ENCODE measurements at places on chromosomes 7 and 10.

DNA sequence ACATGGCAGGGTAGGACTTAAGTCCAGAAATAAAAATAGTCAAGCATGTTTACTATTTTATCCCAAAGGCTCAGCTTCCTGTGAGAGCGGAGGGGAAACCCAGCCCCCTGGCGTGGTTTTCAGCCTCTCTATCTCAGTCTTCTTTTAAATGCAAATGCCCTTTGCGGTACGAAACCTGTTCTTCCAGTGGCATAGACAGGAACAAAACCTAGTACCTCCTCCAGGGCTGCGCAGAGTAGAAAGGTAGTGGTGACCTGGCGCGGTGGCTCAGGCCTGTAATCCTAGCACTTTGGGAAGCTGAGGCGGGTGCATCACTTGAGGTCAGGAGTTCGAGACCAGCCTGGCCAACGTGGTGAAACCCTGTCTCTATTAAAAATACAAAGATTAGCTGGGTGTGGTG, 181.3 kb upstream of the FOXK1 start:
- DNase-seq: no peak

GRCh38 chr7:128868624-128869137, 6.0 kb downstream of the ATP6V1F start:
- DNase-seq: no peak

DNA sequence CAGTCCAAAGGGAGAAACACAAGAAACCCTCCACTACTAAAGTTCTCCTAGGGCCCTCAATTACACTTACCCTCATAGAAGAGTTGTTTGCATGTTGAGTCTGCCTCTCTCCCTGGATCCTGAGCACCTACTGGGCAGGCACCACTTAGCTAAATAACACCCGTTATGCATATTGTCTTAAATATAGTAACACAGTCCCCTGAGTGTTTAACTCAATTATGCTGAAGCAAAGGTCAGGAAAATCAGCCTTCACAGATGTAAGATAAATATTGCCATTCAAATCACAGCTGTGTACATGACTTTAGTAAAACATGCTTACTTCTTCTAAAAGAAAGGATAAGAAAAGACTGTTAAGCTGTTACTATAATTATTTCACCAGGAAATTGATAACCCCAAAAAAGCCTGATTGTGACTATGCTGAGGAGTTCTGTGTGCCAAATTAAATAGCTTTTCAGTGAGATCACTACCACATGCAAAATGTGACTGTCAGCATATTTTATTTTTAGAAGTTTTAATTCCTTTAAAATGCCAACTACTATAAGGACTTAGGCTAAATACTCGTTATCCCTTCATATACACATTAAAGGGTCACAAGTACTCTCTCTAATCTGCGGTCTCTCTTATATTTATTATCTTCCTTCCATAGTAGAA, 733.9 kb upstream of the PHF14 start:
- no peak for DNase-seq

- no peak for DNase-seq
Observed at GRCh38 chr10:63920926-63921325, 399.7 kb downstream of the REEP3 start.

DNA sequence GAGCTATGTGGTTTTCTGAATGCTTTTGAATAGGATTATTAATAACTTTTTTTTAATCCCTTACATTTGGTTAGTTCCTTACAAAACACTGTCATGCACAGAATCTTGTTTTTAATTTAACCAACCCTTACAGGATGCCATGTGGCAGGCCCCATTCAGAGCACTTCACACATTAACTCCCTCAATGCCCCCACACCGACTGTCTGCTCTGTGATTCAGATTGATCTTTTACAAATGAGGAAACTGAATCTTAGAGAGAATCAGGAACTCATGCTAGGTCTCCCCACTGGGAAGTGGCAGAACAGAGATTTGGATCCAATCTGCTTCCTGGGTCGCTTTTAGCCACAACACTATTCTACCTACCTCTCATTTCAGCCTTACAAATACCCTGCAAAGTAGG, 195.8 kb upstream of the NPVF start:
- no peak for DNase-seq

GRCh38 chr7:119010635-119011034, 786.1 kb downstream of the ANKRD7 start:
- no peak for DNase-seq

All from CD14-positive monocyte (primary cell).